ENCODE measurements at places on chromosomes 6 and 20.

- DNase-seq, result no peak
Measured at GRCh38 chr6:50939931-50940330, 121.3 kb downstream of the TFAP2B start.

GRCh38 chr6:114364301-114364700 is 21.5 kb upstream of the HS3ST5 start:
- DNase-seq, result no peak

GRCh38 chr6:107489636-107490565 is at the start of gene SOBP:
Gene SOBP (plus strand): TSS chr6:107490117. CDS start chr6:107490617, 500 bp downstream.
- DNase-seq, result peak; percentile 38

DNA sequence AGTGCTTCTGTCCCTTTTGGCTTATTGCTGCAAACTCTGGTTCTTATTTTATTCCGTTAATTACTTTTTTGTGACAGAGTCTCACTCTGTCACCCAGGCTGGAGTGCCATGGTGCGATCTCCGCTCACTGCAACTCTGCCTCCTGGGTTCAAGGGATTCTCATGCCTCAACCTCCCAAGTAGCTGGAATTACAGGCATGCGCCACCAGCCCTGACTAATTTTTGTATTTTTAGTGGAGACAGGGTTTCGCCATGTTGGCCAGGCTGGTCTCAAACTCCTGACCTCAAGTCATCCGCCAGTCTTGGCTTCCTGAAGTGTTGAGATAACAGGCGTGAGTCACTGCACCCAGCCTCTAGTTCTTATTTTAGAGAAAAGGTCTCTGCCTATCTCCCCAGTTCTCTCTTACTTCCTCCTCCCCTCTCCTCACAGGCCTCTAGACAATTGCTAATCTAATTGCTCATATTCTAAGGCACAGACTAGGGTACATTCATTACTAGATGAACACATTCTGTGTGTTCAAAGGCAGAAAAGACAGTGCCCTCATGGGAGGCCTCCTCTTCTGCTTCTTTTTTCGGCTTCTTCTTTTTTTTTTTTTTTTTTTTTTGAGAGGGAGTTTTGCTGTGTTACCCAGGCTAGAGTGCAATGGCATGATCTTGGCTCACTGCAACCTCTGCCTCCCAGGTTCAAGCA is 27.0 kb downstream of the EDEM2 start:
- DNase-seq, result no peak
